Ascending aorta (tissue), 2 donors: ENCODE measurements at places on chromosomes 12 and 14.

DNA sequence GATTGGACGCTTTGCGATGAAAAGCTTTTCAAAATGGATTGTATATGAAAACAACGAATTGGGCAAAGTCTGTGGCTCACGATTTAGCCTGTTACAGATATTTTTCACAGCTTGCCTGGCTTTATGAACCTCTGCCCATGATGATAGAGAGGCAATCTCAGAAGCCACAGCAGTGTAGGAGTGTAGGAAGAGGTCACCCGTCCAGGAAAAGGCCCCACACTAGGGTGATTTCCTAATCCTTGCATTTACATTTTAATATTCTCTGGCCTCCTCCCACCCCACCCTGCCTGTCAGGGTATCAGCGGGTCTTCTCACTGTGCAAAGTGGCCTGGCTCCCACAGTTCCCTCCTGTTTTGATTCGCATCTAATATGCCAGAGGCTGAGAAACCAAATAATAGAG lies 81.8 kb upstream of the FOXN3 start:
- no peak for DNase-seq

- no peak for DNase-seq
Observed at GRCh38 chr12:6362403-6362802, 13.0 kb downstream of the SCNN1A start.

- DNase-seq, result no peak
Observed at GRCh38 chr14:33568935-33569579, 381.8 kb downstream of the EGLN3 start.

- DNase-seq, result no peak
Observed at GRCh38 chr12:93195511-93195910, 182.2 kb upstream of the NUDT4 start.

- DNase-seq, result no peak
Observed at GRCh38 chr14:63283884-63284248, 34.9 kb downstream of the GPHB5 start.
